ENCODE measurements at places on chromosomes 12 and 14. TPM values are rescaled to one million over a fixed set of nuclear protein-coding genes. Genes with fewer than 3 reads are reported as not detected.

TMEM229B gene
- polyA plus RNA-seq, result 0.69 TPM

TESPA1 gene
- not detected for polyA plus RNA-seq

FRS2 gene
- polyA plus RNA-seq, result 6.9 TPM

NOP9 gene
- 33.8 TPM for polyA plus RNA-seq

DIO2 gene
- polyA plus RNA-seq, result not detected

SLC35F4 gene
- not detected for polyA plus RNA-seq

CCDC196 gene
- not detected for polyA plus RNA-seq

RTL1 gene
- not detected for polyA plus RNA-seq

SLC38A4 gene
- 5.0 TPM for polyA plus RNA-seq

FAM181A gene
- 0.80 TPM for polyA plus RNA-seq

CFAP54 gene
- not detected for polyA plus RNA-seq

OTOGL gene
- polyA plus RNA-seq, result not detected

HOXC9 gene
- polyA plus RNA-seq, result 0.11 TPM

MMP17 gene
- polyA plus RNA-seq, result 2.0 TPM

GPR84 gene
- not detected for polyA plus RNA-seq

GZMB gene
- polyA plus RNA-seq, result 0.12 TPM

ERP29 gene
- 111 TPM for polyA plus RNA-seq

KRT8 gene
- 491 TPM for polyA plus RNA-seq

GSG1 gene
- not detected for polyA plus RNA-seq

CCDC60 gene
- polyA plus RNA-seq, result not detected

CAPZA3 gene
- polyA plus RNA-seq, result not detected

INSM2 gene
- not detected for polyA plus RNA-seq

PRKD1 gene
- 1.3 TPM for polyA plus RNA-seq

CTSG gene
- not detected for polyA plus RNA-seq

HAL gene
- polyA plus RNA-seq, result 63.7 TPM

PTPRO gene
- 0.04 TPM for polyA plus RNA-seq

EGLN3 gene
- 27.3 TPM for polyA plus RNA-seq

COCH gene
- polyA plus RNA-seq, result 78.2 TPM

BCL2L14 gene
- polyA plus RNA-seq, result not detected

ITGB7 gene
- polyA plus RNA-seq, result 0.14 TPM

FZD10 gene
- polyA plus RNA-seq, result not detected

RGS6 gene
- polyA plus RNA-seq, result not detected

Measured in HepG2 (cell line).